Caco-2 (cell line): ENCODE measurements at places on chromosomes 13 and 19.
A peak's percentile ranks its signal among the peaks of the same experiment; 100 is the strongest.

- no peak for DNase-seq
Observed at GRCh38 chr13:50740052-50740741, 103.3 kb downstream of the DLEU7 start.

DNA sequence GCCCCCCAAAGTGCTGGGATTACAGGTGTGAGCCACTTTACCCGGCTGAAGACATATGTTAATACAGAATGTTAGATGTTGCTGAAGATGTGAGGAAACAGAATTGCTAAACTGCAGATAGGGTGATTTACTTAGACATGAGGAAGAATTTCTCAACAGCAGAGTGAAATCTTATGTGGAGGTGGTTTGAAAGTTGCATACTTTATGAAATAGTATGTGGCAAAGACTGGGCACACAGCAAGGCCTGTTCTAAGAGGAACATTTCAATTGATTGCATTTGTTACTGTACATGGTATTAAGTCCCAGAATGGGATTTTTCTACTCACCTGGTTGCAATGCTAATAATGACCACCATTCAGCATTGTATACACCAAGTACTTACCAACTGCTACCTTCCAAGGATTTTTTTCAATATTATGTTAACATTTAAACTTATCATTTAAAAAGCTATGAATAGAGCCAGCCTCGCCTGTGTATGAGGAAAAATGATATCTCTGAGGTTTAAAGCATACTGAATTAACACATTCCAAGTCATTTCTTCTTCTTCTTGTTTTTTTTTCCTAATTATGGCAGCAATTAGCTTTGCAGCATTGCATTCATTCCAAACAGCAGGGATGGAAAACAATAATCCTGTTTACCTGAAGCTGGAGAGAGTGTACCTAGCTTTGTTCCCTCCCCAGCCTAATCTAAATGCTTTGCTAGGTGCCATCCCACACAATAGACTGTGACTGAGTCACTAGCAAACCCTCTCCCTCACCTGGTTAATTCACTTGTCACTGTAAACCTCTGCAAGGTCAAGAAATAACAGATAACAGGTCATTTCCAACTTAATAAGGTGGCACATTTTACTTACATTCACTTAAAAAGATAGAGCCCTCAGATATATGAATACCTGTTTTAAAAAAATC, 19.4 kb upstream of the KLF5 start:
- DNase-seq: no peak

GRCh38 chr13:73933795-73934194, 200.4 kb downstream of the KLF12 start:
- no peak for DNase-seq

GRCh38 chr13:43363156-43363953, 340.0 kb downstream of the DNAJC15 start:
- DNase-seq: no peak

DNA sequence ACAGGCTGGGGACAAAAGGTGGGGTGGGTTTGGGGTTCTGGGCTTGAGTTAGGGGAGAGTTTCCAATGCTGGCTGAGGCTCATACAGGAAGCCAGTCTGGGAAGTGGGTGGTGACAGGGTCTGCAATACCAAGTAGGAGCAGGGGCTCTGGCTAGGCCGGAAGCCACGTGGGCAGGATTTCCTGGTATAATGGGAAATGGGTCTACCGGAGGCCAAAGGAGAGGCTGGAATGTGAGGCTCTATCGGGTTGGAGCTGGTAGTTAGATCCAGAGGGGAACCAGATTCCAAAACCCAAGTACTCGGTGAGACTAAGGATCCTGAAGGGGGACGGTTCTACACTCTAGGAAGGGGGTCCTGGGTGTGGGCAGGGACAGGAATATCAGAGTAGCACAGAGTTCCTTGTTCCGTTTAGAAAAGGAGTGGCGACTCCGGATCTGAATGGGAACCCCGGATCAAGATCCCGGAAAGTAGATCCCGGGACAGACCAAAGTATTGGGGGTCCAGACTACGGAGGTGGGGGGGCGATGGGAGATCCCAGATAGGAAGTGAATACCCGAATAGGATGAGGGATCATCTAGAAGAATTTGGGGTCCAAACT, 802 bp downstream of the CDC37 start:
- peak; percentile 55 for DNase-seq

DNA sequence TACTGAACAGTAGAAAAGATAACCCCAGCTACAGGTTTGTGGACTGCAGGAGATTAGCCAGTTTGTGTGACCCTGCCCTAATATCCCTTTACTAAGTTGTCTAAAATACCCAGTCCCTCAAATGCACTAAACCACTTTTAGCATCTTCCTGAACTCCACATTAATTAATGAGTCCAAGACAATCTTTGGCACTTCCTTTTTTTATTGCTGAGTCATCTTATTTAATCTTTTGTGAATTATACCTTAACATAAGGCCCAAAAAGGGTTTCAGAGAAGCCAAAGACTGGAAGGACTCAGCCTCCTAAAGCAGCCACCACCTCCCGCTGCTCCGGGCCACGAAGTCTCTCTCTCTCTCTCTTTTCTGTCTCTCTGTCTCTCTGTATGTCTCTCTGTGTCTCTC, 48.8 kb upstream of the PDCD5 start:
- DNase-seq: no peak

GRCh38 chr13:79404985-79405384, 1.1 kb downstream of the RBM26 start:
- DNase-seq: no peak

DNA sequence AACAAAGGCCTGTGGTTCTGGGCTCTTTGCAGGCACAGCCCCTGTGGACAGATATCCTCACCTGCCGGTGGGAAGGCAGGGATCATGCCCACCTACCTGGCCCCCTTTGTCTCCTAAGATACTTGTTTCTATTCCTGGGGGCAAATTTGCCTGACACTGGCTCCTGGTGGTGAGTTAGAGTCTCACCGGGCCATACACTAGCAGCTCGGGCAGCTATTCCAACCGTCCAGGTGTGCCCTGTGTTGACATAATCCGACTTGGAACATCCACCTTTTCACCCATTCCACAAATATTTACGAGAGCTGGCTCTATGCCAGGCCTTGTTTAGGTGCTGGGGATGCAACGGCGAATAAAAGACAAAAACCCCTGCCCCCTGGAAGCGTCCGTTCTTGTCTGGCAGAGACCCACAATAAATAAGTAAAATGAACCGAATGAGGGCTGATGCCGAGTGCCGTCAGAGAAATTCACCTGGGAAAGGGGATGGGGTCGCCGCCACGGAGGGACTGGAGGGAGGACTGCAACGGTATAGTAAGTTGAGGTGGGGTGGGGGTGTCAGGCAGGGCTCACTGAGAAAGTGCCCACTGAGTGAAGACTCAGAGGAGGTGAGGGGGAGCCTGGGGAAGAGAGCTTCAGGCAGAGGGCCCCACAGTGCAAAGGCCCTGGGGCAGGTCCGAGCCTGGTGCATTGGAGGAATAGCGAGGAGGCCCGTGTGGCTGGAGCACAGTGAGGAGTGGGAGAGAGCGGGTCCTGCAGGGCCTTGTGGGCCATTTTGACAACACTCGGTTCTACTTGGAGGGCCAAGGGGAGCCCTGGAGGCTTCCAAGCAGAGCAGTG, 43.2 kb upstream of the RANBP3 start:
- DNase-seq: no peak

GRCh38 chr19:41991025-41991424, 3.0 kb downstream of the ATP1A3 start:
- DNase-seq: no peak
